ENCODE measurements at places on chromosomes 5 and 9. TPM values are rescaled to one million over a fixed set of nuclear protein-coding genes. Genes with fewer than 3 reads are reported as not detected.

The FST gene
- total RNA-seq: 17.1 TPM

The SLC36A2 gene
- total RNA-seq: not detected

The TRAF1 gene
- 0.45 TPM for total RNA-seq

The TRIM14 gene
- total RNA-seq: 34.6 TPM

The PITX1 gene
- 26.0 TPM for total RNA-seq

The HTR4 gene
- total RNA-seq: not detected

The KCNT1 gene
- not detected for total RNA-seq

The OBP2B gene
- total RNA-seq: not detected

The C1QTNF3 gene
- 0.51 TPM for total RNA-seq

The GRXCR2 gene
- total RNA-seq: not detected

The IL7R gene
- 75.5 TPM for total RNA-seq

The PKD2L2 gene
- total RNA-seq: not detected

The NREP gene
- 73.9 TPM for total RNA-seq

The C5orf15 gene
- 57.0 TPM for total RNA-seq

The CENPK gene
- total RNA-seq: 24.0 TPM

DNA sequence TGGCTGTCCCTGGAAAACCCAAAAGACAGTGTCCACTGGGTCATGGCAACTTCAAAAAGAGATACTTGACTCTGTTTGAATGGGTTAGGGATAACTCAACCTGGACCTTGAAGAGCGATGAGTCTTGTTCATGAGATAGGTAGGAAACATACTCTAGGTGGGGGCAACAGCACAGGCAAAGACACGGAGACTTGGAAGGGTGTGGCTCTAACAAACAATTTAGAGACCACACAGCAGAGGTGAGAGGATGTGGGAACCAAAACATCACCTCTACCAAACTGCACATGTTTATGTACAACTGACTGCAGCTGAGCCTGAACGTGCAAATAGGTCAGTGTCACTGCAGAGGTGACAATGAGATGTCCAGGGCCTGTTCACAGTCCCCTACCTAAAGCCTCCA lies 247.7 kb upstream of the ADRA1B start:
- no peak for DNase-seq

GRCh38 chr5:78920604-78921003 lies 64.5 kb downstream of the ARSB start:
- DNase-seq: peak; percentile 35

DNA sequence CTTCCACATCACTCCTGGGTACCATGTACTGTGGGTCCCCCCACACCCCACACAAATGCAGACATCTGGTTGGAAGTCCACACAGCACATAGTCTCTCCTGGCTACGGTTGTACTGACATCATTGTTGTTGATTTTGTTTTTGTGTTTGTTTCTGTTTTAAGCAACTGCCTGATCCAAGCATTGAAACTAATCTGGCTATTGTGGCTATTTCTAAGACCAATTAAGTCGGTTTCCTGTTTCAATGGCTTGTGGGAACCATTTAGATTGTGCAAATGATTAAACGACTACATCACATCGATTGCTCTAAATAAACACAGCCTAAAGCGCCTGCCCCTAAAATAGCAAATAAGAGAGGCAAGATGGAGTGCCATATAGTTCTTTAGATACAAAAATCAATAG lies 226.8 kb upstream of the IRX4 start:
- DNase-seq: no peak

- DNase-seq: no peak
Observed at GRCh38 chr9:127139071-127139731, 16.8 kb upstream of the ANGPTL2 start.

- DNase-seq: no peak
Observed at GRCh38 chr9:125911861-125912644, 164.9 kb downstream of the PBX3 start.

DNA sequence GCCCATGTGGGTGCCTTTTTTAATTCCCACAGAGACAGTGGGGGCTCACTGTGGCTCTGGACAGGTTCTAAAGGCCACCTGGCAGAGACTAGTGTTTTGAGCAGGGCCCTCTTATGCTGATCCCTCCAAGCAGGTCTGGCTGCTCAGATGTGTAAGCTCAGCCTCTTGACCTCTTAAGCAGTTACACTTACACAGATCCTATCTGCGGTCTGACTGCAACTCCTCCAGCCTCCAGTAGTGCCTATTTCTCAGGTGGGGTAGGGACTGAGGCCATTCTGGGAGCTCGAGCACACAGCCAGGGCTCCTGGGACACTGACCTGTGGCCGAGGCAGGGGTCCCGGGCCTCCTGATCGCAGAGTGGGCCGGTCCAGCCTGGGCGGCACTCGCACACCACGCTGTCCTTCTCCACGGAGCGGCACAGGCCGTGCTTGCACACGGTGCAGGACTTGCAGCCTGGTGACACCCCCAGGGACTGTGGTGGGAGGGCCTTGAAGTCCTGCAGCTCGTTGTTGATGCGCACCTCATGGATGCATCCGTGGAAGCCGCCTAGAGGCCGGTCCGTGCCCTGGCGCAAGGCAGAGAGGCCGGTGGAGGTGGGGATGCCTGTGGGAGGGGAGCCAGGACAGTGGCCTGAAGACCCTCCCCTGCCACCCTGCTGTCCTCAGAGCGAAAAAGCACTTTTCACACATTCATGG lies 91.9 kb upstream of the PANK3 start:
- DNase-seq: no peak

DNA sequence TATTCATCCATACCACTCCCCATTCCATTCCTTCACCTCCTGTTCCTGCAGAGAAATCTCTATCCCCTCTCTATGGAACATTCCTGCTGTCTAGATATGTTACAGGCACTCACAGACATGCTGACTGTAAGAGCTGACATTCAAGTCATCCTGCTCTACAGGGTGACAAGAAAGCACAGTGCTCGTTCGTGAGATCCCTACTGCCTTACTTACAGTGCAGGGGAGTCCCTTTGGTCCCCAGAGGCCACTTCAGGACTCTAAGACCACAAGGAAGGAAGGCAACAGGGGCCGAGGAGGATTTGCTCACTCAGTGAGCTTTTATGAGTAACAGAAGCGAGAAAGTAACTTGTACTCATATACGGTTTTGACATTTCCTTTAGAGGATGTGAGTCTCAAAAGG lies 110.5 kb downstream of the GAS1 start:
- DNase-seq: no peak

GRCh38 chr5:96641368-96642280 lies 20.6 kb upstream of the CAST start:
- no peak for DNase-seq

GRCh38 chr5:68214482-68215207 lies 911 bp upstream of the PIK3R1 start:
- no peak for DNase-seq

DNA sequence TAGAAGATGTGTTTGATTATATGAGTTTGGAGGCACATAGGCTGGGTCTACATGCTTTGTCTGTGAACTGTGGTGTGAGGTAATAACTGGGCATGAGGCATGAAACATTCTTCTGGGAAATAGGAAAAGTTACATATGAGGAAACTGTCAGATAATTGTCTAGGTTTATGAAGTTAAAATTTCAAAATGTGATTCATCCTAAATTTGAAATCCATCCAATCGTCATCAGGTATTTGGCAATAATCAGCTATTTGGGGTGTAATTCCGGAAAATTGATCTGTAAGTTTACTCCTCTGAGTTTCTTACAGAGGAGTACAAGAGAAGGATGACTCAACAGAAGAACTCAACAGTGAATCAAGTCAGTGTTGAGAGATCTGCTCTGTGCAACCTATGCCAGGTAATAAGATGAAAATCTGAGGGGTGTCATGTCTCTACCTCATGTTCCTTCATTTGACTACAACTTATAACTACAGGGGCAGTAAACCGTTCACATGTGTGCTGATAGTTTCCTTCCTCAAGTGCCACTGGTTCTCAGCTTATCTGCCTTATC lies 1171.6 kb upstream of the CDH18 start:
- DNase-seq: no peak

- DNase-seq: peak; percentile 8
Observed at GRCh38 chr5:51652980-51653379, 269.7 kb downstream of the ISL1 start.

GRCh38 chr5:28542987-28543386 lies 1504.6 kb upstream of the CDH9 start:
- no peak for DNase-seq

GRCh38 chr5:59034498-59035186 lies 451.8 kb downstream of the RAB3C start:
- DNase-seq: peak; percentile 48

- DNase-seq: no peak
Observed at GRCh38 chr5:150787656-150788055, 9.1 kb downstream of the SMIM3 start.

GRCh38 chr5:158559643-158560042 lies 540.1 kb downstream of the EBF1 start:
- no peak for DNase-seq

GRCh38 chr9:99722877-99723276 lies 98.8 kb upstream of the NR4A3 start:
- DNase-seq: no peak

DNA sequence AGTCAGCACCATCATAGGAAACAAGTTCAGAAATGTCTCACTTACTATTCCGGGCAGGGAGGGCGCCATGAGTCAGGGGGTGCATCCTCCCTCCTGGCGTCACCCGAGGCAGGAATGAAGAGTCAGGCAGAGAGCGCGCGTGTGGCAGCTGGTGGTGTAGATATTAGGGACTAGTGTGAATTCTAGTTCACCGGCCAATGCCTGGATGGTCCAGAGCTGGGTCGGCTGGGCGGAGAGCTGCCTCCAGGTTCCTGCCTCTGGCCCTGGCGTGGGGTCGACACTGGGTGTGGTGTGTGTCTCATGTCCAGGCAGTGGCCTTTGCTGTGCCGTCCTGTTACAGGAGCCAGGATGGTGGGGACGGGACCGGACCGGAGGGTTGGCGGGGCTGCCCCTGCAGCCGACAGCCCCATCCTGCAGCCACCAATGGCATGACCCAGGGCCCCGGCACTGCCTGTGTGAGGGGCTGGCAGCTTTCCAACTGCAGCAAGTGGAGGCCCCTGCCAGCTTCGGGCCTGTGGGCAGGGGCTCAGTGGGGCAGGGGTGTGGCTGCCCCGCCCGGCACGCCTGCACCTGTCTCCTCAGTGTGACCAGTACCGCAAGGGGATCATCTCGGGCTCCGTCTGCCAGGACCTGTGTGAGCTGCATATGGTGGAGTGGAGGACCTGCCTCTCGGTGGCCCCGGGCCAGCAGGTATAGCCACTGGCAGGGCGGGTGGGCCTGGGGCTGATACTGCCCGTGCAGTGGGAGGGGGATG lies 9.1 kb downstream of the DIPK1B start:
- peak; percentile 76 for DNase-seq

- DNase-seq: no peak
Observed at GRCh38 chr5:181223729-181224389, 778 bp downstream of the TRIM41 start.

DNA sequence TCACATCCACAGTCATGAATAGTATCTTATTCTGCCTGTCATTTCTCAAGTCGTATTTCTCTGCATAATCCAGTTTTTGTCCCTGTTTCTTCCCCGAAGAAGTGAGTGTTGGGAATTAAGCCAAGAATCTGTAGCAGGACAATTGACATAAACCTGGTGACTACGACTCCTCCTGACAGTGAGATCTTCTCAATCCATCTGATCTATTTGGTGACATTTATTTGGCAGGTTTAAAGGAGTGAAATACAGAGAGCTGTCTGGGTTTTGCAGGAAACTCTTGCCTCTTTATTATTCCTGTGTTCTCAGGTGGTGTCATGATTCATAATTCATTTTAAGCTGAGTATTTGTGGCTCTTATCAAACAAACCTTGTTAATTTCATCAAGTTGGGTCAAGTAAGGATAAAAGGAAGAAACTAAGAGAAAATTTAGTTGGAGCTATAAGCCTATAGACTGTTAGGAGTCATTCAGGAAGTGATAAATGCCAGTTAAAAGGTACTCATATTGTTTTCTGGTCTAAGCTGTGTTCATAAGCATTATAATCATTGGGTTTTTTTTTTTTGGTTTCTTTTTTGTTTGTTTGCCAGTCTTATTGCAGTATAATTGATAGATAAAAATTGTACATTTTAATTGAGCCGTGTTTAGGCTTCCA lies 95.9 kb upstream of the PCSK1 start:
- no peak for DNase-seq

DNA sequence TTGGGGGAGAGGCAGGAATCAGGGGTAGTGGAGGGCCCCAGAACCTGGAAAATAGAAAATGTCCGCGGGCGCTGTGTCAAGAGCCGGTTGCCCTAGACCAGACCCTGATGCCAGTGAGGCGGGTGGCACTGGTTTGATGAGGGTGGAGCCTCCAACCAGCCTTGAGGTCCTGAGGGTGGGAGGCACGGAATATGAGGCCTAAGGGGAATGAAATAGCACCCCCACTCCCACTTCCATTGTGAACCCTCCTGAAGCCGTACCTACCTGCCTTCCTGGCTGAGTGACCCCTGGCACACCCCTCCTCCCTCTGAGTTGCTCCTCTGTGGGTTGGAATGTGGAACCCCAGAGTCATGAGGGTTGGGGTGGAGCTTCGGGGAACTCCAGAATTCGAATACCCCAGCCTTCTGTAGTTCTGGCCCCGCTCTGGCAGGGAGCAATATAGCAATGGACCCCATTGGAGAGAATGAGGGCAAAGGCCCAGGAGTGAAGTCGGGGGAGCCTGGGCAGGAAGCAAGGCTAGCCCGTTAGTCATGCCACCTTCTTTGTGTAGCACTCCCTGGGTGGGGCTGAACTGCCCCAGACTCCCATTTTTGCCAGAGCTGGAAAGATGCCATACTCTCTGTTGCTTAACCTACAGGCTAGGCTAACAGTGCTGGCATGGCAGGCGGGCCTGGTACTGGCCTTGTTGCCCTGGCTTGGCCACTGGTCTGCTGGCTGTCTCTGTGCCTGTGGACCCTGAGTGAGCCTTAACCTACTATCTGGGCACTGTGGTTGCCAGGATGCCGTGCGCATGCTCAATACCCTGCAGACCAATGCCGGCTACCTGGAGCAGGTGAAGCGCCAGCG lies 1.0 kb downstream of the FPGS start:
- peak; percentile 36 for DNase-seq

DNA sequence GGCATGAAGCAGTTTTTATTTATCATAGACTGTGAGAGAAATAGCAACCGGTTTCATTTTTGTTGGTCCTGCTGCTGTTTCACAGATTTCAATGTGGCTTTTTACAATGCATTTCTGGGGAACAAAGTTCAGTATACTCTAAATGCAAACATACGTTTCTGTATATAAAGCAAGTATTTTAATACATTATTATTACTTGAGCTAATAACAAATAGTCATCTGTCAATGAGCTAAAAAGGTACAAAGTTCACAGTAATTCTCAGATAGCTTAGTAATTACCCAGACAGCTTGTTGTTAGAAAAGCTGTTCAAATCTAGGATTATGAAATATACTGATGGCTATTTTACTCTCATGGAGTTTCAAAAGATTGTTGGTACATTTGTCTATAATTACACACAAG lies 50.8 kb downstream of the PBX3 start:
- no peak for DNase-seq

- DNase-seq: no peak
Observed at GRCh38 chr5:67152400-67152799, 44.2 kb downstream of the CD180 start.

DNA sequence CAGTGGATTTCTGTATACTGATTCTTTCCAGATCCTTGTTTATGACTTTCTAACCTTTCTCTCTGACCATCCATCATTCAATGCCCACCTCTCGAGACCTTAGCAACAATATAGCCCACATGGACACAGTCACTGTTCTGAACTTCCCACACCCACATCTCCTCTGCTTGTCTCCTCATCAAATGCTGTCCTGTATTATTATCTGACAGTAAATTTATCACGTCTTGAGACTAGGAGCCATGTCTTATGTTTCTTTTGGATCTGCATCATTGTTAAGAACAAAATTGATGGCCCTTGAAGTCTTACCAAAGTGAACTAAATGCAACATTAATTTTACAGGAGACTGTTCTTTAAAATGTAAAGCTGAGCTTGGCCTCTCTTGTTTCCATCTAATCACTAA lies 495.4 kb upstream of the KLF4 start:
- DNase-seq: no peak
